Right renal cortex interstitium (tissue), 3 donors: ENCODE measurements at places on chromosomes 7 and 10.

- no peak for DNase-seq
Observed at GRCh38 chr10:23065181-23065948, 30.0 kb upstream of the MSRB2 start.

DNA sequence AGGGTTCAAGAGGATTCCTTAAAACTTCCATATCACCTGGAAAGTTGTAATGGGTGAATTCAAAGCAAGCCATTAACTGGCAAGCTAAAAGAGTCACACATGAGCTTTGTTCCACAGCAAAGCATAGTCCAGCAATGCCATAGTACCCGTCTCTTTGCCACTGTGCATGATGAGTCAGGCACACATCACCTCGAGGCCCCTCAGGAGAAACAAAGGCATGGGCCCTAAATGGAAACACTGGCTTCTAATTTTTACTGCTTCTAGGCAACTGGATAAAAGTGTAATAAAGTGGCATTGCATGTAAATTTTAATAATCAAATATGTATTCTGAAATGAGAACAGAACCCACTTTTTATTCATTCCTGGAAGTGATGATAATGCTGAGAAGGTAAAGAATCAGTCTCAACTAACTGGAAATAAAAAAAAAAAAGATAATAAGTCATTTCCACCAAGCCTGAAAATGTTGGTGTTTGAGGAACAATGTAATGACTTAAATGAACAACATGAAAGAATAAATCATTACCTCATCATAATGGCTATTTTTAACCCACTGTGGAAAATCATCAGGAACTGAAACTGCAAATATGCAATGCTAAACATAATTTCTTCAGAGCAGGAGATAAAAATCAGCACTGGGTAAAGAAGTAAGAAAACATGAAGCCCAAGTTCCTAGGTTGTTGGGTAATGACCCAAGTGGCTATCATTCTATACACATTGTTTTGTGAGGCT, 104.9 kb downstream of the CDK6 start:
- DNase-seq = no peak

- DNase-seq = no peak
Observed at GRCh38 chr7:46485481-46486065, 564.5 kb upstream of the IGFBP3 start.

- DNase-seq = no peak
Observed at GRCh38 chr7:28470344-28470743, 58.0 kb downstream of the CREB5 start.

GRCh38 chr7:158473221-158473620, 114.4 kb downstream of the PTPRN2 start:
- DNase-seq = peak; percentile 36

DNA sequence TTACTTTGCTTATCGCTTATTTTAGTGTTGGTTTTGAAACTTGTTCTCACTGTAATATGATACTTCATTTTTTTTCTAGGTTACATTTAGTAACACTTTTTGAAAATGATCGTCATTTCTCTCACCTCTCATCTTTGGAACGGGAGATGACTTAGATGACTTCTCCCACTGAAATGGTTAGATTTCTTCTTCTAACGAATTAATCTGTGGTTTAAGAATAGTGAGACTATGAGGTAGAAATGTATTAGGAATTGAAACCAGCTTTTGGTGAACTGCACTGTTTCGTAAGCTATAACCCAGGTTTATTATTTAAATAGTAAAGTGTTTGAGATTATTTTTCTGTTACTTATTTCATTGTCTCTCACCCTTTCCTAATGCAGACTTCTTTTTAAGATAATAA, 93.7 kb downstream of the PRR15 start:
- DNase-seq = no peak

DNA sequence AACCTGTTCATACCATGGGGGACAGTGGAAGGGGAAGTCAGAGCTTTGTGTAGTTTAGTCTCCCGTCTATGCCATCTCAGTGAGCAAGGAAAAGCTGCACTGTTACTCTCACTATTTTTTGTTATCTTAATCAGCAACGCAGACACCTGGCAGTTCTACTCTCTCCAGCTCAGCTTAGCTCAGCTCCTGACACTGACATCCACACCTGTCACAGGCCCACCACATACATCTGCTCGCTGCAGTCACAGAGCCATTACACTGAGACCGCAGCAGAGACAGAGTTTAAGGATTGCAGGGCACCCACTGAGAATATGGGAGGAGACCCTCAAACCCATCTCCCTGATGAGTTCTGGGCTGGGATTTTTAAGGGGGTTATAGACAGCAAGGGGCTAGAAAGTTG, 257.3 kb upstream of the AKR1E2 start:
- DNase-seq = no peak

DNA sequence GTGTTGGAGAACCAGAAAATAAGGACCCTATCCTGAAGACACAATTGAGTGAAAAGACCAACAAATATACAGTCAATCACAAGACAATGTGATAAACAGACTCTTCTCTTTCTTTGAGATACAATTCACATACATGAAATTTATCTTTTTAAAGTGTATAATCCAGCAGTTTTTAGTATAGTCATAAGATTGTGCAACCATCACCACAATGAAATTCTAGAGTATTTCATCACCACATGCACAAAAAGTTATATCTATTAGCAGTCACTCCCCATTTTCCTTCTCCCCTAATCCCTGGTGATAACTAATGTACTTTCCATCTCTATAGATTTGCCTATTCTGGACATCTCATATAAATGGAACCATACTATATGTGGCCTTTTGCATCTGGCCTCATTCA, 8.2 kb upstream of the SORBS1 start:
- no peak for DNase-seq

- no peak for DNase-seq
Observed at GRCh38 chr7:41792120-41792519, 89.2 kb upstream of the INHBA start.

- no peak for DNase-seq
Observed at GRCh38 chr10:119896061-119896655, 3.6 kb downstream of the SEC23IP start.
